ENCODE measurements at places on chromosomes 4 and X. TPM values are rescaled to one million over a fixed set of nuclear protein-coding genes. Genes with fewer than 3 reads are reported as not detected.

ETDA gene
- total RNA-seq: not detected

NDUFA1 gene
- 167 TPM for total RNA-seq

NPY1R gene
- total RNA-seq: not detected

TRPC5OS gene
- total RNA-seq: not detected

CDKL2 gene
- total RNA-seq: not detected

- DNase-seq: no peak
These were observed 164.8 kb upstream of the PITX2 start for GRCh38 chr4:110787707-110788106.

DNA sequence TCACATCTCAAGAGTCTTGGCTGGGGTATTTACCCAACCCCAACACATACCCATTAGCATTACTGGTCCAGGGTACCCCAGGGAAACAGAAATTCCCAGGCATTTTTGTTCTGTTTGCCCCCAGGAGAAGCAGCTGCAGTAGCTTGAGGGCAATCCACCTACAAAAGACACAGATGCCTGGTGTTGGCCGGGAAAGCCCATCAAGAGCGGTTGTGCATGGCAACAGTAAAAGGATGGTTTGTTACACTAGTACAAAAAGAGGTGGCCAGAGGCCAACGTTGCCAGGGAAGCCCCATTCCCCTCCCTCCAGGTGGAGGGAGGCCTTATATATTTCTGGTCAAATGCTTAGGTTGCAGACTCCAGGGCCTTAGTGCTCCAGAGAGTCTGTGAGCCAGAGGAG is 637.8 kb downstream of the BCOR start:
- DNase-seq: no peak

DNA sequence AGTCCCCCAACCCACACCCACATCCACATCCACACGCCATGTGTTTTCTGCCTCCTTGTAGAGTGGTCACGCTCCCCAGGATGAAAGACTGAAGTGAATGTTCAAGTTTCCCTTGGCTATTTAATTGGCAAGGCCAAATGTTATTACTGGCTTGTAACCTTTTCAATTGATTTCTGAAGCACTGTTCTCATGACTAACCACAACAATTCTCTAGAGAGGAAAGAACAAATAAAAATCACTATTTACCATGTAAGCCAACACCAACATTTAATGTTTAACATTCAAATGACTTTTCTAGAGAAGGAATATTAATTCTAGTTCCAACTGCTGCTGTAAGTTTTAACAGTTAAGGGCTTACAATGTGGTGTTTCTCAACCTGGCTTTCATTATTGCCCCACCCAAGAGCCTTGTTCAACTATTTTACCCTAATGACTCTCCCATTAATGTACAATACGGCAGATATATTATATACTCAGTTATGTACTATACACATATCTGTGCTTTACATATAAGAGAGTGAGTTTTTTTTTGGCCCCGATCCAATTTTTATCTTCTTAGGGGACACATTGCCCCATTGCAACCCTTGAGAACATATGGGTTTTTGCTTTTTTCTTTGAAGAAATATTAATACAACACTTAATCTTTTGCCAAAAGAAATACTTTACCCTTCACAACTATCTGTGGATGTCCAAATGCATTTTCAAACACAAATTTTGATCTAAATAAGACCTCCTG is 46.5 kb downstream of the RELL1 start:
- no peak for DNase-seq

- DNase-seq: no peak
These were observed 115.7 kb upstream of the TEX13C start for GRCh38 chrX:125203737-125204578.

GRCh38 chr4:56857601-56858309 is 36.3 kb upstream of the SPINK2 start:
- DNase-seq: no peak

- no peak for DNase-seq
These were observed 2.4 kb downstream of the MOSPD2 start for GRCh38 chrX:14875624-14876023.

DNA sequence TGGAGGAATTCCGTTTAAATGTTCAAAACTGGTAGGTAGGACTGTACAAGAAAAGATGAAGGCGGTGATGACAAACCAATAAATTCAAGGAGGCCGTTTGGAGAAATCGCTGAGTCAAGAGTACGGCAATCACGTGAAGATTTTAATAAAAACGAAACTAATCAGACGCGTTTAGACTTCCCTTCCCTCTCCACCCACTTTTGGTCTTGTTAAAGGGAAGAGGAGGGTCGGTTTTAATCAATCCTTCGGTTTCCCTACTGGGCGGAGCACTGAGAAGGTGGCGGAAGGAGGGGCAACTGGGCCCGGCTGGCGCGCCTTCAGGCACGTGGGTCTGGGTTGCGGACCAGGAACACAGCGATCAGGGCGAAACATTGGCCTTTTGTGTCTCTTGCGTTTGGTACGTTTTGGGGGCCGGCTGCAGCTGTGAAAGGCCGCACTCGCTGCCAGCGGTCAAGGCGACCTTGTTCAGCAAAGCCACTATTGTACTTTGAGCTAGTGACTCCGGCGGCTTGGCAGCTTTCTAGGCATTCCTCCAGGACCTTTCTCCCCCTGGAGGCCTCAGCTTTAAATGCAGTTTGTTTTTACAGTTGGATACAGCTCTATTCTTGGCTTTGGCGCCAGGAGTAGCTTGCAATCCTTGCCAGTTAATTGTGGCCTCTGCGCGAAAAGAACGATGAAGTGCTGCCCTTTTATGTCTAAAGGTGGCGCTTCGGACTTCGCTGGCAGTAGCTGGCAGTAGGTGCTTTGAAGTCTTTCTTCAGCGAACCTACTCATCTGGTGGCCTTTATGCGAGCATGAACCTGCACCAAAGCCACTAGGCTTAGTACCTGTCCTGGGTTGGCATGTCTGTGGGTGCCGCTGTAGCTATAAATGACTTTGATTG is 16.8 kb upstream of the LAMP2 start:
- DNase-seq: peak; percentile 94

- no peak for DNase-seq
These were observed 3.3 kb upstream of the EREG start for GRCh38 chr4:74361671-74362070.

GRCh38 chr4:55272589-55272988 is 73.5 kb upstream of the SRD5A3 start:
- DNase-seq: no peak

DNA sequence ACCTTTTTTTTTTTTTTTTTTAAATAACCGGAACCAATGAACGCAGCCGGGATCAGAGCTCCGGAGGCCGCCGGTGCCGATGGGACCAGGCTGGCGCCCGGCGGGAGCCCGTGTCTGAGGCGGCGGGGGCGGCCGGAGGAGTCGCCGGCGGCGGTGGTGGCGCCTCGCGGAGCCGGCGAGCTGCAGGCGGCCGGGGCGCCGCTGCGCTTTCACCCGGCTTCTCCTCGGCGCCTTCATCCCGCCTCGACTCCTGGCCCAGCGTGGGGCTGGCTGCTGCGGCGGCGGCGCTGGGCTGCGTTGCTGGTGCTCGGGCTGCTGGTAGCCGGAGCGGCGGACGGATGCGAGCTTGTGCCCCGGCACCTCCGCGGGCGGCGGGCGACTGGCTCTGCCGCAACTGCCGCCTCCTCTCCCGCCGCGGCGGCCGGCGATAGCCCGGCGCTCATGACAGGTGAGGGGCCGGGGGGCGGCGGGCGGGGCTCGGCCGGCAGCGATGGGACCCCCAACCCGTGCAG is 337 bp downstream of the STIM2 start:
- DNase-seq: peak; percentile 10

DNA sequence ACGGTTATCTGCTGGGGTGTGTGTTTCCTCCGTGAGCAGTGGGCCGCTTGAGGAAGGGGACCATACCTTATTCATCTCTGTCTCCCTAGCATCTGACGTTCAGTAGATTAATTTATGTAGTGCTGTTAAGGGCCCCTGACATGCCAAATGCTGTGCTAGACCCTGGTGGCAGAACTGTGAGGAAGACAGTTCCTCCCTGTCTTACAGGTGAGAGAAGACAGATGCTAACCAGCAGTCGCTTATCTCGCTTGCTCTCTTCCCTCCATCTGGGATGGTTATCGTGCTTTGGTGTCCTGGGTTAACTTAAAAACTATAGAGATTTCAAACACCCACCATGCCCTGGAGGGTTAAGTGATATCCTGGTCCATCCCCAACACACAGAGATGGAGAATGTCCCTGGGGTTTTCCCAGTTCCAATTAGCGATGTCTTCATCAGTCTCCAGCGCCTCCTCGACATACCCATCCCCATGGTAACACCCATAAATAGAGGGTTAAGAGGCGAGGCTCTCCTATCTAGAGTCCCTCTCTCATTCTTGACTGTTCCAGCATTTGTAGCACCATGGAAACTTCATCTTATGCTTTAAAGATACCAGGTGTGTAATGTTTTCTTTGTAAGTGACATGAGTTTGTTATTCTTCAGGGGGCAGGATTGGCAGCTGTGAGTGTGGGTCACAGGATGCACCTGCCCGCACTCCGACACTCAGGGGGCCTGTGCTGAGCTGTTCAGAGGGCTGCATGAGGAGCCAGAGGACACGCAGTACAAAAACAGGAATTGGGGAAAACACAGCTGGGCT is 135.2 kb downstream of the STK32B start:
- DNase-seq: no peak
